Stimulated activated CD8-positive, alpha-beta memory T cell treated with anti-CD3 and anti-CD28 coated beads, Interleukin-15, amount 100 ng/mL, for 48 hours (primary cell): ENCODE measurements at places on chromosomes 2 and 18.

- no peak for DNase-seq
Observed at GRCh38 chr2:138177693-138178092, 213.4 kb downstream of the HNMT start.

- DNase-seq = peak; percentile 77
Observed at GRCh38 chr2:65300761-65301711, 73.4 kb downstream of the ACTR2 start.

- DNase-seq = no peak
Observed at GRCh38 chr18:54647176-54647575, 56.1 kb downstream of the DYNAP start.

GRCh38 chr18:56890632-56891031, 239.5 kb downstream of the WDR7 start:
- DNase-seq = no peak

GRCh38 chr18:30094556-30094955, 948.0 kb downstream of the DSC3 start:
- DNase-seq = no peak

DNA sequence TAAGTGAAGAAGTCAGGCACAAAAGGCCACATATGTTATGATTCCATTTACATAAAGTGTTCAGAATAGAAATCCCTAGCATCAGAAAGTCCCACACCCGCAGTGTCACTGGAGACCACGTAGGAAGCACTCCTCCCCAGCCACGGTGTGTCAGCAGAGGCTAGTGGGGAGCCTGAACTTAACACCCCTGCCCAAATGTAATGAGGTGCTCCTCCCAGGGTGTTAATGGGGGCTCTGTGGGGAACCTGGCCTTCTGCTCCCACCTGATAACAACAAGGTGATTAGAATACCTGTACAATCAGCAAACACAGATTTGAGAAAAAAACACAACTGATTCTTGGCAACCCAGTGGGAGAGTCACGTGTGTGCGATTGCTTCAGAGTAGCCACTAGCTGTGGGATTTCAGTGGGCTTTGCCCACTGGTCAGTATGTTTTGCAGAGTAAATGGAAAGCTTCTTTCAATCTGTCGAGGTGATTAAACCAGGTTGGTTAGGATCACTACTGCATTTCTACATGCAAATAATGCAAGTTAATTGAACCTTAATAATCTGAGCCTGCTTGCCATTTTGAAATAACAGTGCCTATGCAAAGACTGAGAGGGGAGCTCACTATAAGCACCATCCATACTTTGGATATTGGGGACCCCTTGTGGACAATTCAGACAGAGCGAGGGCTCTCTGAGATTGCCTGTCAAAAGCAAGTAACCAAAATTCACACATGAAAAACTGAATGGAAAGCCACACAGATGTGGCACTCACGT, 20.6 kb upstream of the ATRAID start:
- no peak for DNase-seq

DNA sequence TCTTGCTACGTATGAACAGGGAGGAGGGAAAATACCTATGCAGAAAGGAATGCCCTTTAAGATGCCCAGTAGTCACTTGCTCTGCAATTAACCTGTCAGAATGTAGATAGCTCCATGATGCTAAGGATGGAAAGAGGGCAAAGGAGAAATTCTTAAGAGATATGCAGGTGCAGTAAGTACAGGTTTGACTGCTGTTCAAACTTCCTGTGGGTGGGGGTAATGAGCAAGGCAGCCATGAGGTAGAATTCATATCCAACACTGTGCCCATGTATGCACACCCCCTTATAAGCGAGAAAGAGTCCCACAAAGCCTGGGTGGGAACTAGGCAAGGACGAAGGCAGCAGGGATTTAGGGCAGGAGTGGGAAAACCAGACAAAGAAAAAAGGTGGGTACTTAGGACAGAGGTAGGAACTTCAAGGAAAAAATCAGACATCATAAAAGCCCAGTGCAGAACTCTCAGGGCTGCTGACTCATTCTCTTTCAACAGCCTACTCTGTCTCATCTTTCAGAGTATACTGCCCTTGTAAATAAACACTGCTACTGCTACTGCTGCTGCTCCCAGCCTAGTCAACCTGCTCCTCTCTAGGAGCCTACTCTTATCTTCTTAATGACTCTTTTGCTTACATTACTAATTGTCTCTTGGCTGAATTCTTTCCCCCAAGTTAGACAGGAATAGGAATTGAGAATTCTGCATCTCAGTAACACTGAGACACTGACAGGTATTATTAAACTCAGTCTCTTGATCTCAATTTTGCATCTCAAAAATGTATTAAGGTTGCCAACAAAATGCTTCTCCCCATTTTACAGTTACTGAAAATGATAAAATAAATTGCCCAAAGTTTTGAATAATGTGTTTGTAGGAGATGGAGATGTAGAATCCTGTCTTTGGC, 189.0 kb downstream of the PTH2R start:
- DNase-seq = no peak

- DNase-seq = no peak
Observed at GRCh38 chr18:41789001-41789400, 166.0 kb upstream of the PIK3C3 start.

- DNase-seq = no peak
Observed at GRCh38 chr2:219022041-219022440, 19.3 kb downstream of the CFAP65 start.

DNA sequence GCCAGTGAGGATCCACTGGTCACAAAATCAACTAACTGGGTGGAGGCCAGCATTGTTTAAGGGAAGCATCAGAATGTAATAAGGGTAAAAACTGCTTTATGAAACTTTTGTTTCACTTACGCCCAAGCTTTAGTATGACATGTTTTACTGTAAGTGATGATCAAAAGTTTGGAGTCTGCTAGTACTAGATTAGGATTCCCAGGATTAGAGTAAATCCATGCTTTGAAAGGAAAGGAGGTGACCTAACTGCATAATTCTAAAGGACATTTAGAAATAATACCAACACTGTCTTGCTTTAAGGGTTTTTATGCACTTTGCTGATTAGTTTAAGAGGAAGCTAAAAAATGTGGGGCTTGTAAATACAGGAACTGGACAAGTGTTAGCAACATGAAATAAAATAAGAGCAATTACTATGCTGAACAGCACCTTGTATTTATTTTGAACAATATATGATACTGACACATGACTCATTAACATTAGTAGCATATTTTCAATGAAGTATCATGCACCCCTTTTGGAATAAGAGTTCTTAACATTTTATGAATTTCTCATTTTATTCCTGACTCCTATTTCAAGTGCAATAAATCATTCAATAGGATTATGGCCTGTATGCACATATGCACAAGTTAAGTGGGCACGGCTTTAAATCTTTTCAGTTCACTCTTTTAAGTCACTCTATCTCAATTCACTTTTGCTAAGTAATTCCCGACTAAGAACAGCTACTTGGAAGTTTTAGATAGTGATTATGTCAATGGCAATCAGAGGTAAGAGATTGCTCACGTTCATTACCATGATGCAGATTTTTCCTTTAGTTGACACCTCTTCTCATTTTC, 62.5 kb downstream of the STK39 start:
- no peak for DNase-seq

DNA sequence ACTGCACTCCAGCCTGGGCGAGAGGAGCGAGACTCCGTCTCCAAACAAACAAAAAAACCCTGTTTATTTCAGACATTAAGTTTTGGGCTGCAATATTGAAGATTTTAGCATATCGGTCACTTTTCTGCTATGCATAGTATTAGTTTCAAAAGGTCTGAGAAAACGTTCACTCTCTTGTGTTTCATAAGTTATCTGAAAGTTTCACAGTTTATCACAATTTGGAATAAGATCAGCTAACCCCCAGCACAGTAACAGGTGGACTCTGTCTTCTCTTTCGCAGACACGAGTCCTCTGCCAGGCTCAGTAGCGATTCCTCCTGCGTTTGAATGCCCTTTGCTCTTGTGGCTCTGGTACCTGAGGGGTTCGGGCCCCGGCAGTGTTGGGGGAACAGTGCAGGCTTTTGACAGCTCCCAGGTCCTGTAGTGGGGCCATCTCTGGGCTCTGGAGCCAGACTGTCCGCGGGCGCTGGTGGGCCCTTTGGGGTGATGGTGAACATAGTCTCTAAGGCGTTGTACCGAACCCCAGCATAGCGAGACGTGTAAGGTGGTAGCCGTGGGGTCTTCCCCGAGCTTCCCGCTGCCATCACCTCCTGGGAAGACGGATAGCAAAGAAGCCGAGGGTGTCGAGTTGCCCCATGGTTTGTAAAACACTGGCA, 20.4 kb downstream of the NFATC1 start:
- DNase-seq = no peak

GRCh38 chr2:224849264-224849663, 133.1 kb upstream of the CCDC195 start:
- no peak for DNase-seq

- DNase-seq = no peak
Observed at GRCh38 chr2:45806563-45807358, 155.3 kb downstream of the PRKCE start.

- DNase-seq = no peak
Observed at GRCh38 chr2:14626873-14627272, 5.6 kb upstream of the LRATD1 start.

GRCh38 chr2:227185615-227186232, 21.3 kb downstream of the COL4A3 start:
- no peak for DNase-seq

DNA sequence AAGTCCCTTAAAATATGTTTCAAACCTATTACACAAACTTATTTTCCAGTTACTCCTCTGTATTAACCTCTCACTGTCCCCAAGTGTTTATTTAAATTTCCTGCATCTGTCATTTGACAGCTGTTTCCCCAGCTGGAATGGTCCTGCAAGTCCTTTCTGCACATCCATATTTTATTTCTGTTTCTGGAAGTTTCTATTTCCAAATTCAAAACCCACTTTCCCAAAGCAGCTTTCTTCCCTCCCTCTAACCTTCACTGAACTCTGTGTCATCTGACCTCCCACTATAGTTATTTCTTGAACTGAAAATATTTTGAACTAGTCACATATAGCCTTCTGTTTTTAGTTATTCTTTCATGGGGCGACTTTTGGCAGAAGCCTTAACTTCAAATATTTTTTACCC, 459.4 kb upstream of the MC4R start:
- DNase-seq = no peak

GRCh38 chr18:62407660-62408059, 82.5 kb downstream of the TNFRSF11A start:
- DNase-seq = no peak

DNA sequence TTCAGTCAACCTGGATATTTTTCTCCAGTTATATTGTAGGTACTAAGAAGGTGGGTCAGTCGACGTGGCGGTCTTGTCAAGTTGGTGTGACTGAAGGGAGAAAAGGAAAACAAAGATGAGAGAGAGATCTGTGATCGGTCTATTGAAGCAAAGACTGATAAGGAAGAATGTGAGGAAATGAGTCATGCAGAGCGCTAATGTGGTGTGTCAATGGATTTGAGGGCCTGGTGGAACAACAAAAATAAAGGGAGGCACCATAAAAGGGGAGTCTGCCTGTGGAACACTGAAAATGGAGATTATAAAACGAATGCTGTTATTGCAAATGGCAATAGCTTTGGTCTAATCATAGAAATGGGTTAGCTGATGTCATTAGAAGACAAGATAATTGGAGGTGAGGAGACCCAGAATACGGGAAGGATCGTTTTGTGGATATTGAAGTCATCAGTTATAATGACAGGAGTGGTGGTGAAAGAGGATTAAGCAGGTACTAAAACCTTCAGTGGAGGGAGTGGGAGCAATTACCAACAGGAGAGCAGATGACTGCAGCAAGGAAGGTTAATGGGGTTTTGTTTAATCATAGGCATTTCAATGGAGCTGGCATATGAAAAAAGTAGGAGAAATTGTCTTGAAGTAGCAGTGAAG, 599.1 kb upstream of the FSHR start:
- no peak for DNase-seq

- DNase-seq = no peak
Observed at GRCh38 chr18:9380621-9381395, 46.2 kb downstream of the TWSG1 start.

DNA sequence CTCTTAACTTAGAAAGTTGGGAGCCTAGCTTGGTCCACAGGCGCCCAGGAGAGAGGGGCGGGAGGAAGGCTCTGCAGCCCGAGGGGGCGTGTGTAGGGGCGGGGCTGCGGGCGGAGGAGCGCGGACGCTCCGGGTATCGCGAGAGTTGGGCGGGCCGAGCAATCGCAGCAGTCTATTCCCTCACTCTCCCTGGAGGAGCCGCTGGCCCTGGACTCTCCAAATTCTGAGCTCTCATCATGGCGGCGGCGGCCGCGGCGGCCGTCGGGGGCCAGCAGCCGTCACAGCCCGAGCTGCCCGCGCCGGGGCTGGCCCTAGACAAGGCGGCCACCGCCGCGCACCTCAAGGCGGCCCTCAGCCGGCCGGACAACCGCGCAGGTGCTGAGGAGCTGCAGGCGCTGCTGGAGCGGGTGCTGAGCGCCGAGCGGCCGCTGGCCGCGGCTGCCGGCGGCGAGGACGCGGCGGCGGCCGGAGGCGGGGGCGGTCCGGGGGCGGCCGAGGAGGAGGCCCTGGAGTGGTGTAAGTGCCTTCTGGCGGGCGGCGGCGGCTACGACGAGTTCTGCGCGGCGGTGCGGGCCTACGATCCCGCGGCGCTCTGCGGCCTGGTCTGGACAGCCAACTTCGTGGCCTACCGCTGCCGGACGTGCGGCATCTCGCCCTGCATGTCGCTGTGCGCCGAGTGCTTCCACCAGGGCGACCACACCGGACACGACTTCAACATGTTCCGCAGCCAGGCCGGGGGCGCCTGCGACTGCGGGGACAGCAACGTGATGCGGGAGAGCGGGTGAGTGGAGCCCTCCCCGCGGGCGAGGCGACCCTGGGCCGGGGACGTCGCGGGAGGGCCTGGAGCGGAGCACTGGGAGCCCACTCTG, at the start of gene UBR3:
UBR3 (plus strand) TSS at position 183 of the 869 bp plus-strand sequence; CDS start at position 237, 54 bp downstream.
- DNase-seq = peak; percentile 89

DNA sequence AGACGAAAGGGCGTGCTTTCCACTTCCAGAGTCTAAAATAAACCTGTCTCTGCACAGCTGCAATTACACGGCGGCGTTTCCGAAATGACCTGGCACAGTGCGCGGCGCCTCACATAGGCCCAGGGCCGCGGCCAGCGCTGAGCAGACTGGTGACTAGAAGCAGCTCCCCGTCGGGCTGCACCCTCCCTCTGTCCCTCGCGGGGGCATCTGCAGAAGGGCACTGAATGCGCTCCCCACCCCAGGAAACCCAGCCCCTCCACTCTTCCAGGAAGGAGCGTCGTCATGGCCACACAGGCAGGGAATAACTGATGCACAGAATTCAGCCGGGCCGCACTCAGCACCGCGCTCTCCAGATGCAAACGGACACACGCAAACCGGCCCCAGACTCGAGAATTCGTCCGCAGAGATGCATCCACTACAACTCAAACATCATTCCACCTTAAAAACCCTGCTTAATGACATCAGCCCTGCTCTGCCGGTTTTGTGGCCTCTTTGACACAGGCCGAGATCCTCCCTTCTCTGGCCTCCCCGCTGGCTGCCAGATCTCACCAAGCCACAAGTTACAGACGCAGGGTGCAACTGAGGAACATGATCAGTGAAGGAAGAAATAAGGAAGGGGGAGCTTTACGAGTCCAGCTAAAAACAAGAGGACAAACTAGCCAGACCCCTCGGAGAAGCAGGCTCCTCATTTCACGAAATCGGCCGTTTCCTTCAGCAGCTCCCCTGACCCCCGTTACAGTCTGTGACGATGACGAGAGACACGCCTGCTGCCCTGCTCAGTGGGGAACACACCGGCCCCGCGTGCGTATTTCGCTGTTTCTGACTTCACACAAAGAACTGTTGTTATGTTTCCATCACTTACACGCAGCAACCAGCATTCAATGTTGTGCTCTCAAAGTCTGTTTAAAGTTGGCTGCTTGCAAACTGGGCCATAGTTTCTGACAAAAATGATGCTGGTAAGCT, 40.2 kb downstream of the MBP start:
- no peak for DNase-seq

- no peak for DNase-seq
Observed at GRCh38 chr18:42176599-42176998, 221.6 kb downstream of the PIK3C3 start.
